ENCODE measurements at places on chromosomes 13 and 19.

DNA sequence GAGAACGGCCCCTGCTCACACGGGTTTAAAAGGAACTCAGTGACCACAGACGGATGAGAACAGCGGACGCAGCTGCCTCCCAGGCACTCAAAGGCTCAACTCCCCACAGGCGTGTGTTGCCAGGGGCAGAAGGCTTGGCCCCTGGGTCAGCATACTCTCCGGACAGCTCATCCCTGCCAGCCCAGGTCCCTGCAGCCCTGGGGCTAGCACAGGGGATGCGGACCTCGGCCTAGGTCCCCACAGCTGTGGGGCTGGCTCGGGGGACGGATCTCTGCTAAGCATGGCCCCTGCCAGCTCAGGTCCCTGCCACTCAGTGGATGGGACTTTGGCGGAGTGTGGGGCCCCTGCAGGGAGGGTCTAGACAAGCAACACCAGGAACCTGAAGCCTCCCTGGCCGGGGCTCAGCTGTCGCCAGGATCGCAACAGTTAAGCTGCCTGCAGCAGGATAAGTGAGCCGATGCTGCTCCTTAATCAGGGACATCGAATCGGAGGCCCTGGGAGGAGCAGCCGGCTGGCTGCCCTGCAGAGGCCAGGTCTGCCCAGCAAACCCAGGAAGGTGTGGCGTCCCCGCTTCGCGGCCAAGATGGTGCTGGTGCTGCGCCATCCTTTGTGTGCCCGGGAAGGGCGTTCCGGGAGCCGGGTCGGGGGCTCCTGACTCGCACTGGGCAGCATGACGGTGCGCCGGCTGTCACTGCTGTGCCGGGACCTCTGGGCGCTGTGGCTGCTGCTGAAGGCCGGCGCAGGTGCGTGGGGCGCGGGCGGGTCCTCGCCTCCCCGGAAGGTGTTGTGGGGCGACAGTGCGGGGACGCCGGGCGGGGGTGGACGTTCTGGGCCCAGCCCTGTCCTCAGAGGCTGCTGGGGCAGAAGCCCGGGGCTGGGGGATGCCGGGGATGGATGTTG, 32.5 kb downstream of the MCF2L start:
- no peak for DNase-seq

- DNase-seq, result no peak
Measured at GRCh38 chr13:76538004-76538403, 348.2 kb downstream of the KCTD12 start.

- no peak for DNase-seq
Measured at GRCh38 chr13:108142702-108143436, 72.5 kb downstream of the LIG4 start.

GRCh38 chr13:98267080-98267912, 90.2 kb upstream of the RNF113B start:
- no peak for DNase-seq

DNA sequence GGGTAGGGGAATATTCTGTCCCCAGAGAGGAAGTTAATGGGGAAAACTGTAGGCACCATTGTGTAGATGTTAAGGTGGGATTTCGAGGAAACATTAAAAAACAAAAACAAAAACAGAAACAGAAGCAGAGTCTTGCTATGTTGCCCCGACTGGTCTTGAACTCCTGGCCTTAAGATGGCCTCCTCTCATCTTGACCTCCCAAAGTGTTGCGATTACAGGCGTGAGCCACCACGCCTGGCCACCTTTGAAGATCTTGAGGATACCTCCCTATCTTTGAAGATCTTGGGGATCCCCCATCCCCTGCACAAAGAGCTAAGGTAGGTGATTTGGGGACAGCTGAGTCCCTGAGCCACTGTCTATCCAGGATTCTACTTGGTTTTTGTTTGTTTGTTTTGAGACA, 553 bp upstream of the ICAM3 start:
- no peak for DNase-seq

GRCh38 chr19:36267061-36267845, 52.3 kb downstream of the ZNF146 start:
- DNase-seq, result no peak

GRCh38 chr13:25478186-25478585, 106.4 kb downstream of the ATP8A2 start:
- DNase-seq, result no peak

GRCh38 chr13:110641055-110642015, 26.0 kb downstream of the NAXD start:
- DNase-seq, result no peak

GRCh38 chr13:51541809-51542258, 42.4 kb upstream of the WDFY2 start:
- no peak for DNase-seq

- DNase-seq, result no peak
Measured at GRCh38 chr13:41588448-41588847, 131.1 kb downstream of the RGCC start.

DNA sequence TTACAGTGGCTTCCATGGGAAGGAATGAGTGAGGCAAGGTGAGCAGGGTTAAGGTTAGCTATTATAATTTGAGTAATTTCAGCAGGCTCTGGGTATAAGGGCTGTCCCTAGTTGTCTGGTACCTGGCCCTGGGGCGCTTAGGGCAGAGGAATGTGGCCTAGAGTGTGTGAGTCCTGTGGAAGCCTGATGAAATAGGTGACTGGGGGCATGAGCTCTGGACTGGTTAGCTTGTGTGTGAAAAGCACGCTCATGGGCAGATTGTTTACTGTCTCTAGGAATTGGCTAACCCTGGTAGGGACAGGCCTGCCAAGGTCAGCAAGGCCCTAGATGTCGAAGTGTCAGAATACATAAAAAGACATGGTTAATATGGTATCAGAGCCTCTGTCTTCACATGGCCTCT, 42.5 kb downstream of the SPRYD7 start:
- no peak for DNase-seq
